ENCODE measurements at places on chromosomes 16 and 17. TPM values are rescaled to one million over a fixed set of nuclear protein-coding genes. Genes with fewer than 3 reads are reported as not detected.
A peak's percentile ranks its signal among the peaks of the same experiment; 100 is the strongest.

DNA sequence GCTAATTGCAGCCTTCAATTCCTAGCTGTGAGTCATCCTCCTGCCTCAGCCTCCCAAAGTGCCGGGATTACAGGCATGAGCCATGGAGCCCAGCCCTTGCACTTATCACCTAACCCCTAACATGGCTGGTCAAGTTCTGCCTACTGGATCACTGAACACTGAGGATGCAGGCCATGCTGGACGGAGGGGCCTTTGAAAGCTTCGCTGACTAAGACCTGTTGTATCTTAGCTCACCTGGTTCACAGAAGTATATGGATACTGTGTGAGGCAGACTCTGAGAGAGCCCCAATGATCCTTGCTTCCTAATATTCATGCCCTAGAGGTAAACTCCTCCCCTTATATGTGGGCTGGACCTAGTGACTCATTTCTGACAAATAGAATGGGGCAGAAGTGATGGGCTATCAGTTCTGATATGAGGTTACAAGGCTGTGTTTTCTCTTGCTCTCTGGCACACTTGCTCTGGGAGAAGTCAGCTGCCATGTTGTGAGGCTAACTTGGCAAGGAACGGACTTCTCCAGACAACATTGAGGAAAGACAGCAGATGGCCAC is 11.7 kb upstream of the TMIGD1 start:
- H3K27me3 ChIP-seq = no peaks in the 10 kb centered on the region
- H3K36me3 ChIP-seq = no peaks in the 10 kb centered on the region
- H3K4me1 ChIP-seq = peaks cover 35% of the 10 kb centered on the region
- peak overlapping the region; percentile 70 for H3K27ac ChIP-seq
- no peak for DNase-seq

DNA sequence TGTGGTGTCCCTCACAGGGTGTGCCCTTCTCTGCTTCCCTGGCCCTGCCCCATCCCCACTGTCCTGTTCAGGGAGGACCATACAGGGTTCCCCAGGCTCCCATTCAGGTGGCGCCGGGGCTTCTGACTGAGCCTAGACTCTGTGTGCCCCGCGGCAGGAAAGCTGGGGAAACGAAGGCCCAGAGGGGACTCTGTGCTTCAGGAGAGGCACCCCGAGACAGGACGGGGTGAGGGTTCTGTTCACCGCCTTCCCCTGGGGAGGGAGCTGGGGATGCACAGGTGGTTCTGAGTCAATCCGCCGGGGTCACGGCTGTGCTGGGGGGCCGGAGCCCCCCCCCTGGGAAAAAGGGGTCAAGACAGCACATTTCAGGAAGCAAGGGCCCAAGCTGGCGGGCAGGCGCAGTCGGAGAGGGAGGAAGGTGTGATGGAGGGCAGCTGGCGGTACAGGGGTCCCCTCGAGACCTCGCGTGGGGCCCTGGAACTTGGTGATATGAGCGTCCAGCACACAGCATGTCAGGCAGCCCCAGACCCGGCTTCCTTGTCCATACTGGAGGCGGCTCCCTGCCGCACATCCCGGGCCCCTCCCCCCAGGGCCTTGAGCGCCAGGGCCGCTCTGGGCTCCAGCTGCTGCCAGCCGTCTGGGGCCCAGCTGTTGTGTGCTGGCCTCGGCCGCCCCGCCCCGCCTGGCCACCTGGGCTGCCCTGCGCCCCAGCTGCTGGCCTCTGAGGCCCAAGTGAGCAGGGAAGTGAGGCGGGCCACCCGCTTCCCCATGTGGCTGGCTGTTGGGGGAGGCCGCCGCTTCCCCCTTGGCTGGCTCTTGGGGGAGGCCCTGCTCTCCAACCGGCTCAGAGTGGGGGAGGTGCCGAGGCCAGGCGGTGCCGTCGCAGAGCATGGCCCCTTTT is 5.6 kb upstream of the NOTUM start:
- H3K27ac ChIP-seq = peak overlapping the region; percentile 55
- peaks cover 42% of the 10 kb centered on the region for H3K4me1 ChIP-seq
- no peaks in the 10 kb centered on the region for H3K36me3 ChIP-seq
- DNase-seq = peak; percentile 92
- H3K4me3 ChIP-seq = no peak overlapping the region

DNA sequence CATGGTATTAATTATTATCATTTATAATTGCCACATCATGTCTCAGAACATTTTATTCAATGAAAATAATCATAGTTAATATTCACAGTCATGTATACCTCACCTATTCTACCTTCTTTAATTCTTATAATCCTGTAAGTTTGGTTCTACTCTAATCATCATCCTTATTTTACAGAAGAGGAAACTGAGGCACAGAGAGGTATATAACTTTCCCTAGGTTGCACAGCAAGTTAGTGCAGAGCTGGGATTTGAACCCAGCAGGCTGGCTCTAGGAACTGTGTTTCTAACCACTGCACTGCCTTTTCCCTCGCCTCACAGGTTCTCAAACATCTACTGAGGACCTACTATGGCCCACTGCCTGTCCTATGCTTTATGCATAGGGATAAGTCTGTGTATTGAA is 32.7 kb downstream of the WSB1 start:
- peaks cover 23% of the 10 kb centered on the region for H3K4me1 ChIP-seq
- no peak overlapping the region for H3K27ac ChIP-seq
- H3K27me3 ChIP-seq = no peaks in the 10 kb centered on the region
- H3K4me3 ChIP-seq = no peak overlapping the region
- no peak for DNase-seq

DNA sequence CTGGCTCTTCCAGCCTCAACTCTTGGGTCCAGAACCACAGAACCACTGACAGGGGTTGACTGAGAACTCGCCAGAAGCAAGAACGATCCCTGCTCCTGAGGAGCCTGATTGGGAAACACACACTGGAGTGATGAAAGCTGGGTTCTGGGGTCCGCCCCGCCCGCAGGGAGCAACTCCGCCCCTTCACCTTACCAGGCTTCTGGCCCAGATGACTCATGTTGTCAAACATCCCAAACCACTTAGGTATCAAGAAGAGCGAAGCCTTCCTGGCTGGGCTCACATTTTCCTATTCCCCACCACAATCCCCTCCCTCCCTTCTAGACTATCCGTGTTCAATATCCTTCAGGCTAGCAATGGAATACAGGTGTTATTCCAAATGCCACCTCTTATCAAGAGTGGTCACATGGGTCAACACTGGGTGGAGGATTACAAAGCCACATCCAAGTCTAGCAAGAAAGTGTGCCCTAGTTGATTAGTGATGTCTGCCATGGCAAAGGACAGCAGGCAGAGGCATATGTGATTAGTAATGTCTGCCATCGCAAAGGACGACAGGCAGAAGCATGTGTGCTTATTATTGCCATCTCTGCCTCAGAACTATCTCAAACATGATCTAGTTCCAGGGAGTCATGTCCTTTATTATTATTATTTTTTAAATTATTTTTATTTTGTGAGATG is 70.5 kb downstream of the TIMM22 start:
- H3K36me3 ChIP-seq = peaks cover 90% of the 10 kb centered on the region
- H3K4me1 ChIP-seq = peaks cover 3% of the 10 kb centered on the region
- no peak overlapping the region for H3K4me3 ChIP-seq
- peak; percentile 73 for DNase-seq
- no peak overlapping the region for H3K27ac ChIP-seq
- no peaks in the 10 kb centered on the region for H3K27me3 ChIP-seq

GRCh38 chr16:9351841-9352434 is 260.5 kb downstream of the HAPSTR1 start:
- no peaks in the 10 kb centered on the region for H3K27me3 ChIP-seq
- no peak overlapping the region for H3K4me3 ChIP-seq
- no peaks in the 10 kb centered on the region for H3K36me3 ChIP-seq

- no peaks in the 10 kb centered on the region for H3K27me3 ChIP-seq
- H3K36me3 ChIP-seq = no peaks in the 10 kb centered on the region
- no peaks in the 10 kb centered on the region for H3K4me1 ChIP-seq
- H3K27ac ChIP-seq = no peak overlapping the region
- no peak overlapping the region for H3K4me3 ChIP-seq
These were observed 51.3 kb upstream of the RBBP6 start for GRCh38 chr16:24488045-24488444.

GRCh38 chr16:10647721-10648296 is 46.9 kb downstream of the TEKT5 start:
- DNase-seq = no peak
- H3K4me1 ChIP-seq = peaks cover 18% of the 10 kb centered on the region
- no peak overlapping the region for H3K4me3 ChIP-seq
- no peaks in the 10 kb centered on the region for H3K27me3 ChIP-seq
- no peaks in the 10 kb centered on the region for H3K36me3 ChIP-seq

GRCh38 chr17:7043182-7043496 is 753 bp downstream of the SLC16A11 start:
- DNase-seq = no peak
- no peaks in the 10 kb centered on the region for H3K36me3 ChIP-seq
- H3K27me3 ChIP-seq = no peaks in the 10 kb centered on the region
- H3K27ac ChIP-seq = peak overlapping the region; percentile 77
- peak overlapping the region; percentile 1 for H3K4me3 ChIP-seq
- H3K4me1 ChIP-seq = peaks cover 54% of the 10 kb centered on the region

DNA sequence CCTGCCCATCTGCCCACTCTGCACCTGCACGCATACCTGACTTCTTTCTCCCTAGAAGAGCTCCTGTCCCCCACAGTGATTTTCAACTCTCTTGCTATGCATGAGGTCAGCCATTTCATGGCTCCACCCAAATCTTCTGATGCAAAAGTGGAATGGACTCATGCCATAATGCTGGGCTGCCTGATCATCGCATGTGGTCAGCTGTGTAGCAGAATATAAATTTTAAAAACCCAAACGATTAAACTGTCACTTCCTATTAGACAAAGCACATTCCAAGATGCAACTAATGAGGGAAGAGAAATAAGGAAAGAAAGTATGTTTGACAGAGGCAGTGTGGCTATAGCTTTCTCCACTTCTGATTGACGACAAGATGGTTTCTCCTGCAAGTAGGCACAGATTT is 26.1 kb downstream of the GRIN2A start:
- H3K4me3 ChIP-seq = no peak overlapping the region
- H3K27ac ChIP-seq = no peak overlapping the region
- H3K4me1 ChIP-seq = no peaks in the 10 kb centered on the region

DNA sequence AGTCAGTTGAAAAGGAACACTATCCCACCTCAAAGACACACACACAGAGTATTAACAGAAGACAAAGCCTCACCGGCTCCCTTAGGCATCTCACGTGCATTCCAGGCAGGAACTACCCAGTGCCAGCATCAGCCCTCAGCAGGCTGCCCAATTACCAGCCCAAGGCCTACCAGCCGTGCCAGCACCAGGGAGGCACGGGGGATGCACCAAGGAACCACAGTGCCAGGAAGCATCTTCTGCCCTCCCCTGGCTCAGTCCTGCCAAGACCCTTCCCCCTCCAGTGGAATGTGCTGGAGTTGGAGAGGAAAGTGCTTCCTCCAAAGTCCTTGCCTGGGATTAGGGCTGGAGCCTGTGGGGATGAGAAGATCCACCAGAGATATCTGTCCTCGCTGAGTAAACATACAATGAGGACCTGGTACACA is 11.0 kb upstream of the KRT19 start:
- no peak overlapping the region for H3K4me3 ChIP-seq
- DNase-seq = no peak
- H3K27ac ChIP-seq = no peak overlapping the region
- H3K4me1 ChIP-seq = no peaks in the 10 kb centered on the region

GRCh38 chr16:29854520-29855100 is 8.4 kb downstream of the CDIPT start:
- no peaks in the 10 kb centered on the region for H3K27me3 ChIP-seq
- peaks cover 15% of the 10 kb centered on the region for H3K36me3 ChIP-seq
- no peak overlapping the region for H3K4me3 ChIP-seq
- no peaks in the 10 kb centered on the region for H3K4me1 ChIP-seq
- DNase-seq = no peak
- H3K27ac ChIP-seq = no peak overlapping the region

- H3K36me3 ChIP-seq = no peaks in the 10 kb centered on the region
- H3K27ac ChIP-seq = peak within 1 kb of the TSS; percentile 64
- DNase-seq = peak; percentile 85
- peaks cover 6% of the 10 kb centered on the region for H3K27me3 ChIP-seq
These were observed at the start of gene FKBP10 for GRCh38 chr17:41812381-41813151. Gene FKBP10, plus strand, starts transcription at chr17:41813004. Its CDS starts 31 bp downstream, at chr17:41813035.

DNA sequence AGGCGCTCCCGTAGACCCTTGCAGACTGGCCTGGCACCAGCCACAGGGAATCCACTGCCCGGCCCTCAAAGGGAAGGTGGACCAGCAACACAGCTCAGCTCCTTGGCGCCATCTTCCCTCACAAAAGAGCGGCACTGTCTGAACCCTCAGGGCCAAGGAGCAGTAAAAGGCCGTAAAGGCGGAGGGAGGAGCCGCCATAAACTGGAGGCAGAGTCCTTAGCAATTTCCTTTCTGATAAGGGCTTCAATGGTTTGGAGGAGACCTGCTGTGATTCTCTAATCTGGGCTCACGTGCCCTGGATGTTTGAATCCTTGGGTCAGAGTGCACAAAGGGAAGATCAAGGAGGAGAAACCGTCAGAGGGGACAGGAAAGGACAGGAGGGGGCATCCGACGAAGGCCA is 15.5 kb upstream of the AXIN2 start:
- H3K36me3 ChIP-seq = no peaks in the 10 kb centered on the region
- no peak for DNase-seq
- H3K4me1 ChIP-seq = no peaks in the 10 kb centered on the region
- H3K4me3 ChIP-seq = no peak overlapping the region
- H3K27me3 ChIP-seq = no peaks in the 10 kb centered on the region
- no peak overlapping the region for H3K27ac ChIP-seq

GRCh38 chr16:50021544-50021943 is 3.5 kb upstream of the CNEP1R1 start:
- peaks cover 13% of the 10 kb centered on the region for H3K4me1 ChIP-seq
- H3K36me3 ChIP-seq = no peaks in the 10 kb centered on the region
- no peak for DNase-seq
- no peak overlapping the region for H3K4me3 ChIP-seq

DNA sequence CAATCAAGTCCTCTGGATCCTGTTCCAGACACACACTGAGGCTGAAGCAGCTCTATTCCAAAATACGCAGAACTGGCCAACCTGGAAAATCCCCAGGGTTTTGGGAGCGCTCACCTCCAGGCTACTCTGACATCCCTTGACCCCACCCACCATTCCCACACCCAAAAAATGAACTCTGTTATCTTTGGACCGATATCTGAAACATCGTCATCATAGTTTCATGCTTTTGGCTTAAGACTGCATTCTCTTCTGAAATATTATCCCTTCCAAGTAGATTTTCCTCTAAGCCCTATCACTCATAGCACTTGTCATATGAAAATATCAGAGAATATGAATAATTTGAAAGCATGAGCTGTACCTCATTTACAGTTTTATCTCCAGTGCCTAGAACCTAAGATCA is 34.7 kb downstream of the VAT1L start:
- no peaks in the 10 kb centered on the region for H3K27me3 ChIP-seq
- no peak overlapping the region for H3K4me3 ChIP-seq
- H3K27ac ChIP-seq = no peak overlapping the region
- no peak for DNase-seq

- no peak for DNase-seq
- H3K4me1 ChIP-seq = no peaks in the 10 kb centered on the region
- no peaks in the 10 kb centered on the region for H3K36me3 ChIP-seq
These were observed 7.0 kb upstream of the CBFA2T3 start for GRCh38 chr16:88983771-88984687.

GRCh38 chr17:4514206-4514605 is 15.5 kb downstream of the SPNS2 start:
- peaks cover 93% of the 10 kb centered on the region for H3K4me1 ChIP-seq
- no peak overlapping the region for H3K4me3 ChIP-seq
- no peaks in the 10 kb centered on the region for H3K36me3 ChIP-seq
- DNase-seq = peak; percentile 89
- H3K27ac ChIP-seq = peak overlapping the region; percentile 85

The MPRIP gene
- total RNA-seq = 270 TPM

The P2RX5 gene
- not detected for total RNA-seq

The ZPBP2 gene
- not detected for total RNA-seq

The KRT33B gene
- not detected for total RNA-seq

The SHISA6 gene
- 1.0 TPM for total RNA-seq

The WFIKKN2 gene
- total RNA-seq = 0.23 TPM

The GTF3C1 gene
- total RNA-seq = 138 TPM

The VASN gene
- 31.2 TPM for total RNA-seq

Measured in upper lobe of left lung (tissue), 6 donors.